ENCODE measurements at places on chromosomes 7 and 10. TPM values are rescaled to one million over a fixed set of nuclear protein-coding genes. Genes with fewer than 3 reads are reported as not detected.

DNA sequence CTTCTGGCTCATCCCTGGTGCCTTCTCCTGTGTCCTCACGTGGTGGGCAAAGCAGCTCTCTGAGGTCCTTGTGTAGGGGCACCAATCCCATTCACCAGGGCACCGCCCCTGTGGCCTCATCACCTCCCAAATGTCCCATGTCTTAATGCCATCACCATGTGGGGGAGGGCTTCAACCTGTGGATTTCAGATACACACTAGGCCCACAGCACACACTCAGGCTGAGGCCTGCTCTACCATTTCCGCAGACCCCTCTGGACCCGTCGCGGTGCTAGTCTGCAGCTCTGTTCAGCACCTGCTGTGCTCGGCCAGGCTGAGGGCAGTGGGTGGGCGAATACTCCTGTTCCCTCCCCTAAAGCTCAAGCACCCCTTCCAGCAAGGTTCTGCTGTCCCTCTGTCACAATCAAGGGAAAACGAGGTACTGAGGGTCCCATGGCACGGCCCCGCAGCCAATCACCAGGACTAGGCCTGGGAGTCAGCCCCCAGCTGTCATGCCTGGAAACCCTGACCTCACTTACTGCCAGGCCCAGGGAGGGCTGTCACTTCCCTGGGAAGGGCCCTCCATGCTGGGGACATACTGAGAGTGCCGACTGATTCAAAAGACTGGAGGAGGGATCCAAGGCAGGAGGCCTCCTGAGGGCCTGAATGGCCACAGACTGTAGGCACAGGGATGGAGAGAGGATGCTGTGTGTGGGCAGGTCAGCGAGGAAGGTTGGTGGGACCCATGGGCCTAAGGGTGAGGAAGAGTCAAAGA is 123.8 kb upstream of the RET start:
- no peak for DNase-seq

The SFMBT2 gene
- 8.8 TPM for polyA plus RNA-seq

DNA sequence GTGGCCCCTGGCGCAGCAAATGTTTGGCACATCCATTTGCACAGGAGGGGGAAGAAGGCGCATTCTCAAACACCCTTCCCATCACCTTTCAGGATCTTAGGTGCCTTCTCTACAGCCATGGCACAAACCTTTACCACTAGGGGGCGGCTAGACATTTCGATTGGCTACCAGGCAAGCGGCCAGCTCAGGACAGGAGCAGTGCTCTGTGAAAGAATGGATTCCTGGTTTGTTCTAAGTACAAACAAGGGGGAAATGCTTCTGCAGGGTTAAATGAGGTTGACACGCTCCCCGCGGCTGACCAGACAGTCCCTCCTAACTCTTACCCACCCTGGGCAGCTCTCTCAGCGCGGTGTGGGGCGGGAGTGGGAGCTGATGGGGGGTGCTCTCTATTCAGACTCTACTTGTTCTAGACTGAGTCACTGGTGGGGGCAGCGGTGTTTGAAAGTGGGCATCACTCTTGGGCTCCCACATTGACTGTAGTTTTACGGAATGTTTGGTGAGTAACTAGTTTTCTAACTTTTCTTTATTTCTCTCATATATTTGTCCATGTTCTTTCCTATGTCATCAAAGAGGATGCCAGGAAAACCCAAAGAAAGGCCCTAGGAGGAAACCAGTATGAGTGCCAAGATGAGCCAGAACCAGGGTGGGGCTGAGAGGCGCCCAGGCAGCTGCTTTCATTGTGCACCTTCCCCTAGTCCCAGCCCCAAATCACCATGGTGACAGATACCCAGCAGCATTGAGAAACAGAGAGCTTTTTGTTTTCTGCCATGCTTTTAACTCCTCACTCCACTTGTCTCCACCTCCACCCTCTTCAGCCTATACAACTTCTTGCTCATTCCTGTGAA is 61.4 kb upstream of the GPR158 start:
- peak; percentile 29 for DNase-seq

The SNCG gene
- 69.4 TPM for polyA plus RNA-seq

GRCh38 chr7:89773611-89774010 is 380.7 kb upstream of the STEAP1 start:
- DNase-seq: no peak

The ADARB2 gene
- 0.66 TPM for polyA plus RNA-seq

DNA sequence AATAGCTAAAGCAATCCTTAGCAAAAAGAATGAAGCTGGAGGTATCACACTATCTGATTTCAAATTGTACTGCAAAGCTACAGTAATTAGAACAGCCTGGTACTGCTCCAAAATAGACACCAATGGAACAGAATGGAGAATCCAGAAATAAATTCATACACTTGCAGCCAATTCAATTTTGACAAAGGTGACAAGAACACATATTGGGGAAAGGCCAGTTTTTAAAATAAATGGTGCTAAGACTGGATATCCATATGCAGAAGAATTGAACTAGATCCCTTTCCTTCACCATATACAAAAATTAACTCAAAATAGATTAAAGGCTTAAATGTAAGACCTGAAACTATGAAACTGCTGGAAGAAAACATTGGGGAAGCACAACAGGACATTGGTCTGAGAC is 748.5 kb downstream of the DNAJB9 start:
- DNase-seq: no peak

The SYT15 gene
- polyA plus RNA-seq: 2.6 TPM

- DNase-seq: no peak
Measured at GRCh38 chr7:77425101-77426051, 9.2 kb upstream of the GSAP start.

DNA sequence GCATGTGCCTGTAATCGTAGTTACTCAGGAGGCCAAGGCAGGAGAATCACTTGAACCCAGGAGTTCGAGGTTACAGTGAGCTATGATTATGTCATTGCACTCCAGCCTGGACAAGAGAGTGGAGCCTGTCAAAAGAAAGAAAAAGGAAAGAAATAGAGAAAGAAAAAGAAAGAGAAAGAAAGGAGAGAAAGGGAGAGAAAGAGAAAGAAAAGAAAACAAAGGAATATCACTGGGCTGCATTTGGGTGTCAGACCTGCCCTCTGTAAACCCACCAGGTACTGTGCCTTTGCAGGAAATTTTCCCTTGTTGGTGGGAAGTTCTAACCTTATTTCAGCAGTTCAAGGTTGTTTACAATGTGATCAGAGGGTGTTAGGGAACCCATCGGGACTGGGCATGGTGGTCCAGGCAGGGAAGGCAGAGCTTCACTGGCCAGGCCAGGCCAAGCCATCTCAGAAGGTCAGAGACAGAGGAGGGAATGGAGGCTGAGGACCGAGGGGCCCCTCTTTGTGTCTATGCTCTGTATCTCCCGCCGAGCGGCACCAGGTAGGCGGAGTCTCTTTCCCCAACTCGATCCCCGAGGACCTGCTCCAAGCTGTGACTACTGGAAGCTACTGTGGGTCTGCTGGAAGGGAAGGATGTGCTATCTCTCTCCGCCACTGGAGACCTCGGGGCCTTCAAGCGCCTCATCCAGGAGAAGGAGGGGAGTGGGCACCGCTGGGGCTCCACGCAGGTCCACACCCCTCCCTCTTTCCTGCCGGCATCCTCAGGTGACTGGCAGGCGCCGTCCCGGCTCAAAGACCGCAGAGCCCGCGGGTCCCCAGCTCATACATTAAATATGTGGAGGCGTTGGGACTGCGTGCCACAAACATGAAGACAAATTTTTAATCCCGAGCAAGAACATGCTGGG is 15.2 kb upstream of the KAZALD1 start:
- no peak for DNase-seq

The SPDYE18 gene
- 0.50 TPM for polyA plus RNA-seq

- DNase-seq: no peak
Measured at GRCh38 chr10:494556-494955, 194.9 kb downstream of the DIP2C start.

- DNase-seq: no peak
Measured at GRCh38 chr7:117485118-117485620, 5.3 kb downstream of the CFTR start.

- DNase-seq: no peak
Measured at GRCh38 chr10:24381235-24382010, 172.5 kb downstream of the KIAA1217 start.

DNA sequence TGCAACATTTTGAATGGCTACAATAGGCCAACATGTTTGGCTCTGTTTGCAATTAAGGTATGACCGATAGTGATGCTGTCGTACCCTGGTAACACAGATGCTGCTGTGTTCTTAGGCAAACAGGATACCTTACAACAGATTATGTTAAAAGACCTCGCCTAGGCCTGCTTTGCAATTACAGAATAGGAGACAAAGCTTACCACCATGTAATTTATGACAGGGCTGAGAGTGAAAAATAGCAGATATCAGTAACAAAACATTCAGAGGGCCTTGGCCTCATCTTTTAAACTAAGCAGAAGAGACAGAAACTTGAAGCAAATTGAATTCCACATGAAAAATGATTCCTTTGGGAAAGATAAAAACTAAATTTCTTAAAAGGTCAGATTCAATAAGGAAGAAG is 29.4 kb upstream of the ABLIM1 start:
- DNase-seq: no peak

The AOAH gene
- 47.1 TPM for polyA plus RNA-seq

- no peak for DNase-seq
Measured at GRCh38 chr10:123787566-123787965, 104.0 kb downstream of the CPXM2 start.

DNA sequence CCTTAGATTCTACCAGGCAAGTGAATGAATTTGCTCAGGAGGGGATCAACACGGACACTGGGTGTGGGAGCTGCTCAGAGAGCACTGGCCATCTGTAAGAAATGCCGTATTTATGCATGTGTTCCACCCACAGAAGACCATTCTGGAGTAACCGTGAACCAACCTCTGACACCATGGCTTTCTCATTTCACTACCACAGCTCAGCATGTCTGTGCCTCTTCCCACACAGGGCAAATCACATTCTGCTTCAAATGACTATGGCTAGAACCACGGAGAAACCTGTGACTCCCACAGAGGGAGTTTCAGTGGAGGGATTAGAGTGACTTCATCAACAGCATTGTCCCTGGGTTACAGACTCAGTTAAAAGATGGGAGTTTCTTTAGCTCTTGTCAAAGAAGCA is 893.4 kb downstream of the XPNPEP1 start:
- DNase-seq: no peak

DNA sequence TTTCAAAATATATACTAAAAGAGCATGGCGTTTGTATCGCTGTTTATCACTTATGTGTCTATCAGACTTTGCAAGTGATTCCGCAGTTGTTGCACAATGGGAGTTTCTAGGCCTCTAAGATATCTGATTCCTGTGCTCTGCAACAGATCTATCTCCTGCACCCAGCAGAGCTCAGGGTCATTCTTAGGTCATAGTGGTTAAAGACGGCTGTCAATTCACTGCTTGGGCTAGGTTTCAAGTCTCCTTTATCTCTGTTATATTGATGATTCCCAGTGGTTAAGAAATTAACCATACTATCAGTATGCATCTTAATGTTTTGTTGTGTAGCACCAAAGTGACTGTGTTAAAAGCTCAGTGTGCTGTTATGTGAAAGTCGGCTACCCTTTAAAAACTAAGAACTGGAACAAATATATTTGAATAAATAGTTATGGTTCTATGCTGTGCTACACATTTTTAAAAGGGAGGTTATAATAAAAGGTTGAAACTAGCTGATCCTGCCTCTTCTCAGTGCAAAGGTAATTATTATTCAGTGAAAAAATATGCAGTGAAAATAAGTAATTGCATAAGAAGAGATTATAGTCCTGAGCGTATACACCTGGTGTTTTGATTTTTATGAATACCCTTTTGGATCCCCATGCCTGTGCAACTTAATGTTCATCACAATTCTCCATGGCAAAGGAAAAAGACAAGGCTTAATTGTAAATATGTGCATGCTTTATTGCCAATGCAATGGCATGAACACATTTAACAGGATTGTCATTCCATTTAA is 24.0 kb downstream of the HOXA1 start:
- no peak for DNase-seq

The LIPM gene
- polyA plus RNA-seq: 0.57 TPM

GRCh38 chr7:126685018-126685573 is 567.6 kb downstream of the GRM8 start:
- no peak for DNase-seq

DNA sequence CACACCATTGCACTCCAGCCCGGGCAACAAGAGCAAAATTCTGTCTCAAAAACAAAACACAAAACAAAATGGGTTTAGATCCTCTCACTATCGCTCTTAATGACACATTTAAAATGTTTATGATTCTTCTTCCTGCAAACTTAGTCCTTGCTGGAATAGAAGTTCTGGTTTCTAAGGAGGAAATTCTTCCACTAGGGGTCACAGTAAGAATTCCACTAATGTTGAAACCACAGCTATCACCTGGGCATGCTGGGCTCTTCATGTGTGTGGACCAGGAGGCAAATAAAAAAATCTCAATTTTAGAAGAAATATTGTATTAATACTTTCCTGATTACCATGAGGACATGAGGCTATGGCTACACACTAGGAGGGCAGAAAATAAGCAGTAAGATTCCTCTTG is 915.8 kb downstream of the TYW1 start:
- no peak for DNase-seq

- no peak for DNase-seq
Measured at GRCh38 chr7:131098527-131098926, 229.1 kb upstream of the MKLN1 start.

DNA sequence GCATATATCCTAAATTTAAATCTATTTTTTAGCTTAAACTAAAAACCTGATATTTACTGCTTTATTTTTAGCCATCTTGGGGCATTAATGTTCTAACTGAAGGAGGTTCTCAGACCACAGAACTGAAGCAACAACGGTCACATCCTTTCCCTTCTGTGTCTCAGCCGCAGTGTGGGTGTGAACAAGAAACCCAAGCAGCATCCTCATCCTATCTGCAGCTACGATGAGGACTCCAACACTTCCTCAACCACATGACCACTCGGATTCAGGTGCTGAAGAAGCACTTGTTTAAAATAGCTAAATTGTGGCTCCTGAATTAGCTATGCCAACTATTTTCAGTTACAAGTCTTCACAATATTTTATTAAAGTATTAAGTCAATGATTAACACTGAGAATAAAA is 5.3 kb downstream of the ESYT2 start:
- DNase-seq: no peak

DNA sequence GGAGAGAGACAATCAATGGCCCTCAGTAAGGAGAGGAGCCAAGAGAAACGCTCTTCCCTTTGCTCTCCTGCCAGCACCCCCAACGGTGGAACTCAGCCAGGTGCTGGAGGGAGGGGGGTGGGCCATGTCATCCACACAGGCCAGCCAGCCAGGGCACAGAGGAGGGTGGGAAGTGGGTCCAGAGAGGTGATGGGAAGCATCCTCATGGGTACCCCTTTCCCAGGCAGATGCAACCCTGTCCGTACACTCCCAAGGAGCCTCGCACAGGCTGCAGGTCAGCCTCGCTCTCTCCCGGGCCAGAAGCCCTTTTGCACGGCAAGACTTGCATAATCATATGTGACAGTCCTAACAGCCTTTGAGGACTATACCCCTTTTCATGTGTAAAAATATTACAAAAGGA is 142.0 kb upstream of the NAMPT start:
- DNase-seq: no peak

- DNase-seq: no peak
Measured at GRCh38 chr7:141167381-141167964, 93.6 kb downstream of the TMEM178B start.

Measured in thymus (tissue), 14 donors.